Activated CD4-positive, alpha-beta T cell treated with anti-CD3 and anti-CD28 coated beads, Interleukin-2, amount 10 ng/mL, durations not matched to agents 7 days and 5 days (primary cell): ENCODE measurements at places on chromosomes 7 and 10. TPM values are rescaled to one million over a fixed set of nuclear protein-coding genes. Genes with fewer than 3 reads are reported as not detected.

- H3K27ac ChIP-seq = no peak overlapping the region
- H3K27me3 ChIP-seq = no peaks in the 10 kb centered on the region
- no peaks in the 10 kb centered on the region for H3K36me3 ChIP-seq
- H3K4me3 ChIP-seq = no peak overlapping the region
- DNase-seq = no peak
These were observed 54.5 kb upstream of the FZD8 start for GRCh38 chr10:35696392-35697287.

DNA sequence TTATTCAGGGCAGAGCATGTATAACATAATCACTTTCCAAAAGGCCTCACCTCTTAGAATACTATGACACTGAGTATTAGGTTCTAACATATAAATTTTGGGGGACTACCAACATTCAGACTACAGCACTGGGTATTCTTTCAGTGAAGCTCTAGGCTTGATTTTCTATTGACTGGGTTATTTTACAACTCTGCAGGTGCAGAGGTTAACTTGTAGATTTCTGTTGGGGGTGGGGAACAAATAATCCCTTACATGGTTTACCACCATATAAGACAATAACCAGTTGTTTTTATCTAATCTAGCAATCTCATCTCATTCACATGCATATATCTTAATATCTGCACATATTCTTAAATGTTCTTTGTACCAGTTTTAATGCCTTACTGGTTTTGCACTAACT lies 73.9 kb downstream of the ATE1 start:
- DNase-seq = no peak
- H3K4me1 ChIP-seq = no peaks in the 10 kb centered on the region
- peaks cover 31% of the 10 kb centered on the region for H3K36me3 ChIP-seq
- no peak overlapping the region for H3K4me3 ChIP-seq

DNA sequence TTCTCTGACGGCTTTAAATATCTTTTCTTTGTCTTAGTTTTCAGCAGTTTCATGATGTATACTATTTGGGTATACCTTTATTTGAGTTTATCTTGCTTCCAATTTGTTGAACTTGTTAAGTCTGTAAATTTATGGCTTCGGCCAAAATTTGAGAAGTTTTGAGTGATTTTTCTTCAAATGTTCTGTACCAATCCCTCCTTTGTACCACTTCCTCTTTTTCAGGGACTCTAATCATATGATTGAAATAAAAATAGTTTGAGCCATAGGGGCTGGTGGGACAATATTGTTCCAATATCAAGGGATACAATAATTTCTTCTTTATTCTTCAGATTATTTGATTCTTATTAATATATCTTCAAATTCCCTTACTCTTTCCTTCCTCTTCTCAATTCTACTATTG lies 43.1 kb upstream of the CTTNBP2 start:
- no peak for DNase-seq
- H3K36me3 ChIP-seq = no peaks in the 10 kb centered on the region
- H3K4me3 ChIP-seq = no peak overlapping the region
- no peaks in the 10 kb centered on the region for H3K27me3 ChIP-seq
- H3K27ac ChIP-seq = no peak overlapping the region
- H3K4me1 ChIP-seq = no peaks in the 10 kb centered on the region

DNA sequence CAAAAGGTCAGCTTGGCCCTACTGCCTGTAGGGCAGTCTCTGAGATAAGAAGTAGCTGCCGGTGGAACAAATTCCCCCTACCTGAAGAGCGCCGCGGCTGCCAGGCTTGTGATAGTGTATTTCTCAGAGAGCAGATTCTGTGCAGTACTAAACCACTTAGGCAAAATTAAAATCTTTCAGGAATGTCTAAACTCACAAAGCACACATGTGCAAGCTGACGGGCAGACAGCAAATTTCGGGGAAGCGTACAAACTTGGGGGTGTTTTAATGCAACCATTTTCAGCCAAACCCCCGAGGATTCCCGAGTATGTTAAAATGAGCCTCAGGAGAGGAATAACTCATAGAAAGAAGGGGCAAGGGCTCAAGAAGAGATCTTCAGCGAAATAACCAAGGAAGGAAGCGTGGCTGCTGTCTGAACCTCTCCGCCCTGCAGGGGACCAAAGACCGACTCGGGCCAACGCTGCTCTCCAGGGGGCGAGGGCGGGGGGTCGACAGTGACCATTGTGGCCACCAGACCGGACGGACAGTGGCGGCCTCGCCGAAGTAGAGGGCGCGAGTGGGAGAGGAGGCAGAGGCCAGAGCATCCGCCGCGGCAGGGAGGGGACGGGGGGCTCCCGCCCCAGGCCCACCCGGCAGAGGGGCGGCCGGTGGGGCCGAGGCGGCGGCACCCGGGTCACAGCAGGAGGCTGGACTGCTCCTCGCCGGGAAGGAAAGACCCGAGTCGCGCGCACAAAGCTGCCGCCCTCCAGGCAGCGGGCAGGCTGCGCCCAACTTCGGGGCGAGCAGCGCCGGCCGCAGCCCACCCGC lies 819 bp downstream of the HYCC1 start:
- H3K27me3 ChIP-seq = no peaks in the 10 kb centered on the region
- H3K4me3 ChIP-seq = no peak overlapping the region
- H3K36me3 ChIP-seq = peaks cover 17% of the 10 kb centered on the region

DNA sequence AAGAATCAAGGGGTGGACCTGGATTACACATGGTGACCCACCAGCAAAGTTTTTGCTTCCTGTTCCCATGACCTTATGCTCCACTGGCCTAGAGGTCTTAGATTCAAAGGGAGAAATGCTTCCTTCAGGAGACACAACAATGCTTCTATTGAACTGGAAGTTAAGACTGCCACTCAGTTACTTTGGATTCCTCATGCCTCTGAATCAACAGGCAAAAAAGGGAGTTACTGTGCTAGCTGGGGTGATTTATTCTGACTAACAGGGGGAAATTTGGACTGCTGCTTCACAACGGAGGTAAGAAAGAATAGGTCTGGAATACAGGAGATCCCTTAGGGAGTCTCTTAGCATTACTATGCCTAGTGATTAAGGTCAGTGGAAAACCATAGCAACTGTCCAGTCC lies 10.3 kb downstream of the TMEM229A start:
- no peak overlapping the region for H3K27ac ChIP-seq
- no peak for DNase-seq
- H3K36me3 ChIP-seq = no peaks in the 10 kb centered on the region
- peaks cover under 1% of the 10 kb centered on the region for H3K27me3 ChIP-seq

- H3K4me3 ChIP-seq = no peak overlapping the region
- H3K4me1 ChIP-seq = peaks cover 4% of the 10 kb centered on the region
- no peak for DNase-seq
- H3K27me3 ChIP-seq = no peaks in the 10 kb centered on the region
- no peak overlapping the region for H3K27ac ChIP-seq
- H3K36me3 ChIP-seq = no peaks in the 10 kb centered on the region
These were observed 481.5 kb upstream of the AKR1E2 start for GRCh38 chr10:4344492-4344994.

DNA sequence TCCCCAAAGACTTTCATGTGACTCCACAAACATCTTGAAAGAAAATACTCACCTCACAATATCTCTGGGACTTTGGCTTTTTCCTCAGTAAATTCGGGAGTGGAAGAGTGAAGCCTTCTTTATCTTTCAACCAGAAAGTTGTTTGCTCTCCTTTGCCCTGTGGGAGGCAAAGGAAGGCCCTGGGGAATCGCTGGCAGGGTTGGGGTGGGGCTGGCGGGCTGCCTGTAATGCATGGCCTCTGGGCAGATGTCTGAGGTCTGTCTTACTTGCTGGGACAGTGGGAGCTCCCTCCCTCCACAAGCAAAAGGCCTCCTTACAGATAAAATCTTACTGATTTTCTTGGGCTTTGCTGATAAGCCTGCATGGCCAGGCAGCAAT lies 24.9 kb downstream of the TECTB start:
- H3K4me1 ChIP-seq = no peaks in the 10 kb centered on the region
- peaks cover 17% of the 10 kb centered on the region for H3K27me3 ChIP-seq
- H3K36me3 ChIP-seq = no peaks in the 10 kb centered on the region
- no peak for DNase-seq
- no peak overlapping the region for H3K4me3 ChIP-seq

- H3K4me1 ChIP-seq = no peaks in the 10 kb centered on the region
- DNase-seq = no peak
- H3K27ac ChIP-seq = no peak overlapping the region
- no peak overlapping the region for H3K4me3 ChIP-seq
These were observed 39.0 kb upstream of the EMX2 start for GRCh38 chr10:117503244-117504205.

DNA sequence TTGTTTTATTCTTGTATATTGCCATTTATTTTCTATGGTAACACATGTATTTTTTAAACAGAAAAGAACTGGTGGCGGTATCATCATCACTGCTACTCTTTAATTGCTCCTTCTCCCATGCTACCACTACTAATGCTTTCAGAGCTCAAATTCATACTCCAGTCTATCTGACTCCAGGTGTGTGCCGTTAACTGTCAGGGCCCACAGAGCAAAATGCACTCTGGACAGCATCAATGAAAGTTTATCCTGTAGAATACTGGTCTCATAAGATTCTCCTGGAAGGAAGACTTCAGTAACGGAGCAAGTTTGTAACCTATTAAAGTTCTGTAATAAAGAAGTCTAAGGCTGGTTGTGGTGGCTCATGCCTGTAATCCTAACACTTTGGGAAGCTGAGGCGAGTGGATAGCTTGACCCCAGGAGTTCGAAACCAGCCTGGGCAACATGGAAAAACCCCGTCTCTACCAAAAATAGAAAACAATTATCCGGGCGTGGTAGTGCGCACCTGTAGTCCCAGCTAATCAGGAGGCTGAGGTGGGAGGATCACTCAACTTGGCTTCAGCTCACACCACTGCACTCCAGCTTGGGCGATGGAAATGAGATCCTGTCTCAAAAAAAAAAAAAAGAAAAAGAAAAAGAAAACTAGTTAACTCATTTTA lies 18.4 kb downstream of the ZNRF2 start:
- no peak for DNase-seq
- H3K4me3 ChIP-seq = no peak overlapping the region
- peaks cover 3% of the 10 kb centered on the region for H3K36me3 ChIP-seq
- peaks cover 25% of the 10 kb centered on the region for H3K4me1 ChIP-seq

- no peak for DNase-seq
- H3K27ac ChIP-seq = no peak overlapping the region
- peaks cover 3% of the 10 kb centered on the region for H3K36me3 ChIP-seq
These were observed 346.6 kb downstream of the PTEN start for GRCh38 chr10:88209837-88210561.

GRCh38 chr7:79386688-79387422 lies 66.6 kb downstream of the MAGI2 start:
- no peak overlapping the region for H3K4me3 ChIP-seq
- no peaks in the 10 kb centered on the region for H3K4me1 ChIP-seq
- DNase-seq = no peak
- H3K27ac ChIP-seq = no peak overlapping the region

Gene ACTR3C
- total RNA-seq = 5.0 TPM

Gene PRSS1
- total RNA-seq = not detected

Gene CLRN3
- total RNA-seq = not detected

Gene CPEB3
- 2.2 TPM for total RNA-seq

Gene CNPY1
- total RNA-seq = not detected

Gene NRG3
- total RNA-seq = not detected
